Body of pancreas (tissue), 4 donors: ENCODE measurements at places on chromosomes 4 and X. TPM values are rescaled to one million over a fixed set of nuclear protein-coding genes. Genes with fewer than 3 reads are reported as not detected.
A peak's percentile ranks its signal among the peaks of the same experiment; 100 is the strongest.

DNA sequence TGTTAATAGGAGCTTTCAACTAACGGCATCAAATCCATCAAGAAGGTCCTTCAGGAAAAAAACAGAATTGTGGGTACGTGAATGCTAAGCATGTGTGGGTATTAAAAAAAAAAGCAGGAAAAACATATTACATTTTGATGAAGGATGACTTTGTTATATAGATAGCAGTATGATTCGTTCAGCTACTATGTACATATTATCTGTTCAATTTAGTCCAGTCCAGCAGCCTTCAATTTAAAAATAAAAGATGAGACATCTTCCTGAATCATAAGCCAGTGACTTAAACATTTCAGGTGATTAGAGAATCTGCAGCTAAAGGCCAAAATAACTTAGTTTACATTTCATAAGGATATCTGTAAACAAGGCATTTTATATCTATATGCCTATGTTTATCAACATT lies 63.4 kb downstream of the LCORL start:
- H3K27ac ChIP-seq, result no peak overlapping the region
- H3K27me3 ChIP-seq, result no peaks in the 10 kb centered on the region
- H3K4me1 ChIP-seq, result peaks cover 16% of the 10 kb centered on the region
- DNase-seq, result no peak
- no peaks in the 10 kb centered on the region for H3K36me3 ChIP-seq

Gene HTR2C
- not detected for total RNA-seq

- peak; percentile 79 for DNase-seq
- peaks cover 21% of the 10 kb centered on the region for H3K4me1 ChIP-seq
- no peaks in the 10 kb centered on the region for H3K36me3 ChIP-seq
- no peak overlapping the region for H3K4me3 ChIP-seq
Observed at GRCh38 chr4:73729534-73730165, 10.7 kb upstream of the CXCL8 start.

- no peaks in the 10 kb centered on the region for H3K36me3 ChIP-seq
- H3K4me1 ChIP-seq, result no peaks in the 10 kb centered on the region
- DNase-seq, result no peak
- no peak overlapping the region for H3K4me3 ChIP-seq
Observed at GRCh38 chr4:26093551-26093950, 179.5 kb downstream of the SMIM20 start.

DNA sequence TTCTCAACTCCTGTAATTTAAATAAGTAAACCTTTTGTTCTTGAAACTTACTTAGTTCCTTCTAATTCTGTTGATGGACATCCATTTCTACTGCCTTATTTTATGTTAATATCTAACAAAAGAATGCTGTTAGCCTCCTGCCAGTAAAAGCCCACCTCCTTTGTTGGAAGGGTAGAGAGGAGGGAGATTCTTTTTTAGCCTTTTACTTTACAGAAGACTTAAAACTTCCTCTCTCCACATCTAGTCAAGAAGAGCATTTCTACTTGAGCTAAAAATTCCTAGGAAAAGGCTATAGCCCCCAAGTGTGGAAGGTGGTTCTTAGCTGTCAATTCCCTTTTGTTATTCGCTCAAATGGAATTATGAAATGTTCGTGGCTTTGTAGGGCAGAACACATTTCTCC lies 118.7 kb downstream of the ZIC3 start:
- H3K4me3 ChIP-seq, result no peak overlapping the region
- no peak for DNase-seq
- H3K36me3 ChIP-seq, result no peaks in the 10 kb centered on the region
- no peaks in the 10 kb centered on the region for H3K27me3 ChIP-seq

Gene DCAF8L2
- not detected for total RNA-seq

DNA sequence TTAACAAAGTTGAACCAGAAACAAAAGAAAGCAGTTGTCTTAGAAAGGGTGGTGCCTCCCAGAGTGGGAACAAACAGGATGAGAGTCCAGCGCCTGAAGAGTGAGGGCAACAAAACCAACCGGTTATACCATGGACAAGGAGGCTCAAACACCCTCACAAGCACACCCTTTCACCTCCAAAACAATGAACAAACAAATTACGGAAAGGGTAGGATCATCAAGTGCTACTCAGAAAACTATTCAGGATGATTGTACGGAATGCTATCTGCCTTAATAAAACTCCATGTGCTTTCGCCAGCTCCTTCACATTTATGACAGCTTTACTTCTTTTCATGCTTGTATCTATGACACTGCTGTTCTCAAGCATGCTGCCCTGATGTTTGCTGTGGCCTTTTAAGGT lies 26.8 kb downstream of the SLC39A8 start:
- no peaks in the 10 kb centered on the region for H3K27me3 ChIP-seq
- H3K4me1 ChIP-seq, result peaks cover 12% of the 10 kb centered on the region
- no peak overlapping the region for H3K27ac ChIP-seq
- no peaks in the 10 kb centered on the region for H3K36me3 ChIP-seq
- no peak for DNase-seq

- no peaks in the 10 kb centered on the region for H3K4me1 ChIP-seq
- DNase-seq, result no peak
- no peaks in the 10 kb centered on the region for H3K36me3 ChIP-seq
Observed at GRCh38 chr4:184596617-184597185, 52.5 kb downstream of the CASP3 start.

Gene SPACA5
- not detected for total RNA-seq

GRCh38 chr4:95742179-95742578 lies 97.7 kb upstream of the PDHA2 start:
- no peak overlapping the region for H3K4me3 ChIP-seq
- no peak overlapping the region for H3K27ac ChIP-seq
- no peaks in the 10 kb centered on the region for H3K36me3 ChIP-seq
- no peak for DNase-seq
- H3K27me3 ChIP-seq, result no peaks in the 10 kb centered on the region
- H3K4me1 ChIP-seq, result no peaks in the 10 kb centered on the region

Gene ZDHHC15
- not detected for total RNA-seq

GRCh38 chrX:30246769-30247489 lies at the start of gene MAGEB1:
MAGEB1 (plus strand) TSS chrX:30247146; CDS start chrX:30250494, 3,348 bp downstream.
- no peak for DNase-seq
- H3K4me1 ChIP-seq, result no peaks in the 10 kb centered on the region
- no peak within 1 kb of the TSS for H3K27ac ChIP-seq
- H3K4me3 ChIP-seq, result no peak within 1 kb of the TSS
- H3K27me3 ChIP-seq, result no peaks in the 10 kb centered on the region

Gene PABPC4L
- 0.33 TPM for total RNA-seq

GRCh38 chrX:85109235-85109634 lies 105.6 kb downstream of the APOOL start:
- DNase-seq, result peak; percentile 4
- H3K27me3 ChIP-seq, result no peaks in the 10 kb centered on the region
- H3K27ac ChIP-seq, result no peak overlapping the region
- no peak overlapping the region for H3K4me3 ChIP-seq
- H3K4me1 ChIP-seq, result no peaks in the 10 kb centered on the region
- H3K36me3 ChIP-seq, result no peaks in the 10 kb centered on the region

GRCh38 chrX:1903236-1903935 lies 288.5 kb downstream of the ASMT start:
- H3K4me1 ChIP-seq, result no peaks in the 10 kb centered on the region
- H3K36me3 ChIP-seq, result no peaks in the 10 kb centered on the region
- no peak for DNase-seq
- no peak overlapping the region for H3K27ac ChIP-seq
- no peaks in the 10 kb centered on the region for H3K27me3 ChIP-seq

DNA sequence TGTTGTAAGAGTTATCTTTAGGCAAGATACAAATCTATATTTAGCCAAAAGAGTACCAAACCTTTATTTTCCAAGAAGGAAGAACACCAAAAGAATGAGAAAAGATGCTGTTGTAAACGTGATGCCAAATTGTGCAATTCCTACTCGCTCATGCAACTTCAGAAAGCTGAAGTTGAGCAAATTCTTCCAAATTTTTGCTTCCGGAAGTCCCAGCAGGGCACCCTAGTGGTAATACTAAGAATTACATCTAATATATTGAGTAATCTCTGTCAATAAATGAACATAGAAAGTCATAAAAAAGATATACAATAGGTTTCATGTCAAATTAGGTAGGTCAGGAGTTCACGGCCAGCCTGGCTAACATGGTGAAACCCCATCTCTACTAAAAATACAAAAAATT lies 36.0 kb upstream of the SMARCAD1 start:
- no peaks in the 10 kb centered on the region for H3K36me3 ChIP-seq
- no peaks in the 10 kb centered on the region for H3K27me3 ChIP-seq
- no peak overlapping the region for H3K4me3 ChIP-seq
- DNase-seq, result no peak
- no peaks in the 10 kb centered on the region for H3K4me1 ChIP-seq

- H3K36me3 ChIP-seq, result no peaks in the 10 kb centered on the region
- DNase-seq, result no peak
- peak overlapping the region; percentile 57 for H3K4me3 ChIP-seq
- H3K27ac ChIP-seq, result peak overlapping the region; percentile 86
- peaks cover 13% of the 10 kb centered on the region for H3K4me1 ChIP-seq
Observed at GRCh38 chr4:71188156-71188640, 150.6 kb upstream of the SLC4A4 start.

- H3K27ac ChIP-seq, result no peak overlapping the region
- H3K4me3 ChIP-seq, result no peak overlapping the region
- no peaks in the 10 kb centered on the region for H3K4me1 ChIP-seq
- no peak for DNase-seq
- no peaks in the 10 kb centered on the region for H3K27me3 ChIP-seq
- H3K36me3 ChIP-seq, result no peaks in the 10 kb centered on the region
Observed at GRCh38 chr4:181971411-181971810, 271.8 kb upstream of the TENM3 start.

Gene STOX2
- 15.0 TPM for total RNA-seq

Gene ADD1
- total RNA-seq, result 84.1 TPM

- no peaks in the 10 kb centered on the region for H3K36me3 ChIP-seq
- no peaks in the 10 kb centered on the region for H3K27me3 ChIP-seq
- H3K4me3 ChIP-seq, result no peak overlapping the region
- H3K27ac ChIP-seq, result peak overlapping the region; percentile 18
Observed at GRCh38 chrX:44890247-44890646, 17.3 kb downstream of the KDM6A start.

DNA sequence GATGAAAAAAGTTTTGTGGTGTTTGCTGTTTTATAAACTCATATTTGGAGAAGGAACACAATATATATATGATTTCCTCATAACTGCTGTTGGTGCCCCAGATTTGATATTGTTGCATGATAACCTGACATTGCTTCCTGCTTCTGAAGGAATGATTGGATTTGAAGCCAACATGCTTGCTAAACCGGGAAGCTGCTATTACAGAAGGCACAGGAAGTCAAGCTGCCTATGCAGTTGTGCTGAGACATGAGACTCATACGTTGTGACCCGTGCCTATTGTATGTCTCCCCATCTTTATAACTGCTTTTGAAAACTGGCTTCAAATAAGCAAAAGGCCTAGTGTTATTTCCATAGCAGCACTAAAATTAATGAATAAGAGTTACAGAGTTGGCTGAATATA lies 32.9 kb downstream of the GAB1 start:
- no peaks in the 10 kb centered on the region for H3K27me3 ChIP-seq
- no peaks in the 10 kb centered on the region for H3K36me3 ChIP-seq
- H3K4me3 ChIP-seq, result no peak overlapping the region
- H3K4me1 ChIP-seq, result peaks cover 4% of the 10 kb centered on the region

DNA sequence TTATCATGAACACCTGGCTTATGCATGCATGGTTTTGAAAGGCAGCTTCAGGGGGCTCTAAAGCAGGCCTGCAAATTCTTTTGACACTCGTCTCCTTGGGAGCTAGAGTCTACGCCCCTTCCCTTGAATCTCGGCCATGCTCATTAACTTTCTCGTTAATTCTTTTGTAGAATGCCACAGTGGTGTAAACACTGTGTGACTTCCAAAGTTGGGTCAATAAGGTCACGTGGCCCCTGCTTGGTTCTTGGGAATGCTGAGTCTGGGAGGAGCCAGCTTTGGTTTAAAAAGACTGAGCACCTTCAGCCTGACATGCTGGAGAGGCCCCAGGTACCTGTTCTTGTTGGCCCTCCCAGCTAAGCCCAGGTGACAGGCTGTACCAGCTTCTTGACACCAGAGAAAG lies 228.4 kb downstream of the DHRSX start:
- peaks cover 8% of the 10 kb centered on the region for H3K4me1 ChIP-seq
- H3K36me3 ChIP-seq, result no peaks in the 10 kb centered on the region
- no peak overlapping the region for H3K4me3 ChIP-seq
- no peak for DNase-seq

DNA sequence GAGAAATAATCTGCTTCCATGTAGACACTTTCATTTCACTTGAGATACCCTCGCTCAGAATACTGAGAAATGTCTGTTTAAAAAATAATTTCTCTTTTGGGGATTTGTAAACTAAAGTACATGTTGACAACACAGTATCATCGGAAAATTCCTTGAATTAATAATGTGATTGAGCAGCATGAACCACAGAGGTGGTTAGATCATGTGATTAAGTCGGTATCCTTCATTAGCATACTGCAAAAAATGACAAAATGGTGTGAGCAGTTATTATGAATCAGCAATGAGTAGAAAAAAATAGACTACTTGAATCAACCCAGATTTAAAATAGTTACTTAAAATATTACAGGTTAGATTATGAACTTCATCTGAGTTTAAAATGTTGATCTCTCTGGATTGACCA lies 14.1 kb downstream of the MAP7D3 start:
- no peak overlapping the region for H3K4me3 ChIP-seq
- H3K27ac ChIP-seq, result no peak overlapping the region
- H3K27me3 ChIP-seq, result no peaks in the 10 kb centered on the region
- DNase-seq, result no peak
- H3K4me1 ChIP-seq, result no peaks in the 10 kb centered on the region

Gene SMIM10
- 5.9 TPM for total RNA-seq

DNA sequence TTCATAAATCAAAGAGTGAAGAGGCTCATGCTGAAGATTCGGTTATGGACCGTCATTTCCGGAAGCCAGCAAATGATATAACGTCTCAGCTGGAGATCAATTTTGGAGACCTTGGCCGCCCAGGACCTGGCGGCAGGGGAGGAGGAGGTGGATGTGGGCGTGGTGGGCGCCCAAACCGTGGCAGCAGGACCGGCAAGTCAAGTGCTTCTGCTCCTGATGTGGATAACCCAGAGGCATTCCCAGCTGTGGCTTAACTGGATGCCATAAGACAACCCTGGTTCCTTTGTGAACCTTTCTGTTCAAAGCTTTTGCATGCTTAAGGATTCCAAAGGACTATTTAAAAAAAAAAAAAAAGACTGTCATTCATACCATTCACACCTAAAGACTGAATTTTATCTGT lies 44.0 kb upstream of the EFNB1 start:
- H3K36me3 ChIP-seq, result no peaks in the 10 kb centered on the region
- DNase-seq, result no peak
- no peak overlapping the region for H3K4me3 ChIP-seq
- no peak overlapping the region for H3K27ac ChIP-seq
- no peaks in the 10 kb centered on the region for H3K27me3 ChIP-seq

GRCh38 chr4:156169011-156169410 lies 215.3 kb upstream of the CTSO start:
- H3K27me3 ChIP-seq, result no peaks in the 10 kb centered on the region
- H3K27ac ChIP-seq, result no peak overlapping the region
- peak; percentile 13 for DNase-seq
- H3K4me1 ChIP-seq, result no peaks in the 10 kb centered on the region

- no peaks in the 10 kb centered on the region for H3K4me1 ChIP-seq
- no peak for DNase-seq
- H3K27me3 ChIP-seq, result no peaks in the 10 kb centered on the region
- H3K4me3 ChIP-seq, result no peak overlapping the region
- H3K27ac ChIP-seq, result no peak overlapping the region
Observed at GRCh38 chr4:74085669-74086068, 13.3 kb downstream of the CXCL2 start.
